Activated naive CD4-positive, alpha-beta T cell (primary cell): ENCODE measurements at places on chromosomes 2 and 18.

GRCh38 chr2:144004742-144005141 is 515.2 kb downstream of the ZEB2 start:
- no peak for DNase-seq

- DNase-seq = no peak
These were observed 177.9 kb upstream of the SLC14A2 start for GRCh38 chr18:45437366-45437765.

DNA sequence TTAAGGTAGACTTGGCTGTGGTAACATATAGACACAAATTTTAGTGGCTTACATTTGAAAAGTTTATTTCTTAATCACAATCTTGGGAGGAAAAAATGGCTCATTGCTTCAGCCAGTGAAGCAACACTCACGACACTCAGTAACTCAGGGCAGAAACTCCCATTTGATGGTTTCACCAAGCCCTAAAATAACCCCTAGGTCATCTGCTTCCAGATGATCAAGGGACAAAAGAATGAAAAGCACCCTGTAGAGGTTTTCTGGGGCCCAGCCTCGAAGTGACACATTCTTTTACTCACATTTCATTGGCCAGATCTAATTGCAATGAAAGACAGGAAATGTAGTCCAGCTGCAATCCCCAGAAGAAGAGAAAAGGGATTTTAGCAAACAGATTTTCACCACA is 275.9 kb downstream of the TMX3 start:
- DNase-seq = no peak

DNA sequence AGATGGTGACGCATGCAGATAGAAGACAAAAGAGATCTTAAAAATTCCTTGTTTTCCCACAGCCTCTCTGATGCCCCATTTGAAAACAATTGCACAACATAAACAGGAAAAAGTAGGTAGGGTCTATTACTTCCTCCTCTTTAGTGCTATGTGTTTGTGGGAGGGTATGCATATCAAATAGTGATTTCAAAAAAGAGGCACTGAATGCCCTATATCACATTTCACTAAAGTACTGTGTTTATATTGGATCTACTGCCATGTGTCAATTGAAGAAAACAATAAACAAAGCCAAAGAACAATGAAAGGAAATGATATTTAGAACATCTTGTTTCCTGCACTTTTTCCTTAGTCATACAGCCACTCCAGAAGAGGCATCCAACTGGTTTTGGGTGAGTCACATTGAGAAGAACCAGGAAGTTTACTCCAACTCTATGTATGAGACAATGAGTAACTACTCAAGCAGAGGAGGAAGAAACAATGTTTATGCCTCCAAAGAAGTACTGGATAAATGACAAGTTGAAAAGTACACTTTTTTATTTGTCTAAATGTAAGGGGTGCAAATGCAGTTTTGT is 583.6 kb downstream of the FBXO15 start:
- DNase-seq = no peak

- no peak for DNase-seq
These were observed 331.6 kb downstream of the DYSF start for GRCh38 chr2:71784734-71785511.

DNA sequence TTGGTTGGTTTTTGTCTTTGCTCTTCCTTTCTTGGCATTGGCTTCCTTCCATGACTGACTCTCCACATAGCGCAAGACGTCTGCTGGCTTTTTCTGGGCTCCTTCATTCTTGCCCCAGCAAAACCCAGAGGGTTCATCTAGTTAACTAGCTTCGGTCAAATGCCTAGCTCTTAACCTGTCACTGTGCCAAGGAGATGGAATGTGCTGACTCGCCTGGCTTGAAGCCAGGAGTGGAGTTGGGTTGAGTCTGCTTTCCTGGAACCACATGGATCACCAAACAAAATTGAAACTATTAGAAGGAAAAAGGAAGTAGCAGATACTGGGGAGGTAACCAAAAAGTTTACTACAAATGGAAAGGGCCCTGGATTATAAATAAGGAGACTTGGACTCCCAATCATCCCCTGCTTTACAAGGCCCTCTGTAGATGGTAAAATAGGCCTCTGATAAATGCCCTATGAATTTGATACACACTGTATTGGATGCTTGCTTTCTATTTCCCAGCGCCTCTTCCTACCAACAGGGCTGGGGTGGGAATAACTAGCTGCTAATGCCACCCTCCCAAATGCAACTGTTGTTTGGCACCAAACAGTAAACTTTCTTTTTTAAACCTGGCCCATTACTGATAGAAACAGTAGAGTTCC is 11.3 kb downstream of the MALT1 start:
- no peak for DNase-seq

GRCh38 chr2:152468899-152469692 is 134.1 kb downstream of the FMNL2 start:
- DNase-seq = no peak

DNA sequence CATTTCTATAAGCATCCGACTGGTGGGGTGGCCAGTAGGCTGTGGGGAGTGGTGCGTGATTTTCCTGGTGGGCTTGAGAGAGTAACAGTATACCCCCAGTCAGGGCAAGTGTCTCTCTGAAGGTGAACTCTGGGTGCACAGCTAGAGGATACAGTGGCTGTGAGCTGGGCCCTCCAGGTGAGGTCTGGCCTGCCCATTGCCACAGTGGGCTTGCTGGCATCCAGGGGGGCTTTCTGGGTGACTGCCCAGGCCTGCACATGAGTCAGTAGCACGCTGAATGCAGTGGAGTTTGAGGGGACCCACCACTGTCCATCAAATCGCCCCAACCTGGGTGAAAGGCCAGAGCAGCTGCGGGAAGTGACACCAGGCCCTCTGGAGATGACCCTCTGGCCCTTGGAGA is 4.5 kb downstream of the STEAP3 start:
- no peak for DNase-seq

- DNase-seq = no peak
These were observed 414.4 kb upstream of the ETAA1 start for GRCh38 chr2:66982766-66983165.

GRCh38 chr2:181152701-181153100 is 172.3 kb downstream of the UBE2E3 start:
- DNase-seq = no peak

- no peak for DNase-seq
These were observed 496.7 kb downstream of the EIPR1 start for GRCh38 chr2:2880938-2881337.

DNA sequence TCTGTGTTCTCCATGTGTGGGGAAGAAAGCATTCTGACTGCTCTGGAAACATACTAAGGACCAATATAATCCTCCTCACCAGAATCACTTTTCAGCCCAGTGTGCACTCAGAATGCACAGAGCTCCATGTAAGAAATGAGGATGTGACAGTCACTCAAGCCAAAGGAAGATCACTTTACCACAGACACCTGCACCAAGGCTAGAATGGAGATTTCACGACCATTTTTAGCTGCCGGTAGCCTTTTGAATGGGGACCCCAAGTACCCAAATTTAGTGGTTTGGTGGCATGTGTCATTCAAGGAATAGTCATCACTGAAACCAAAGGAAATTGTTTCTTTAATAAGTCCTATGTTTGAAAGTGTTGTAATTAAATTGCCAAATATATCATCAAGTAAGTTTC is 613.2 kb upstream of the ACVR2A start:
- DNase-seq = no peak

- no peak for DNase-seq
These were observed 173.7 kb downstream of the TPGS2 start for GRCh38 chr18:36655074-36655473.

DNA sequence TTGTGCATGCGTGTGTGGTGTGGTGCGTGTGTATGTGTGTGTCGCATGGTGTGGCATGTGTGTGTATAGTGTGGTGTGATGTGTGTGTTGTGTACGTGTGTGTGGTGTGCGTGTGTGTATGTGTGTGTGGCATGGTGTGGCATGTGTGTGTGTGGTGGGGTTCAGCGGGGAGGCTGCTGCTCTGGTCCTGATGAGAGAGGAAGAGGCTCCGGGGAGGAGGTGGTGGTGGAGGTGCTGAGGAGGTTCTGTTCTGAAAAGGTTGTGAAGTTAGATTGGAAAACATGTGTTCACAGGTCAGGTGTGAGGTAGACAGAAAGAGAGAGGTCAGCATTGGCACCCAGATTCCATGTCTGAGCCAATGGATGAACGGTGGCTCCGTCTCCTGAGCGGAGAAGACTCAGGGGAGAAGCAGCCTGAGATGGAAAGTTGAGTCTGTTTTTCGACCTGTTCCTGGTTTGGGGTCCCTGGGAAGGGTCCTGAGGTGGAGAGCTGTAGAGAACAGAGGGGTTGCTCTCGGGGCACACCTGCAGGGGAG is 67.2 kb upstream of the HDAC4 start:
- DNase-seq = no peak

- DNase-seq = no peak
These were observed 280.5 kb upstream of the PIK3C3 start for GRCh38 chr18:41674506-41674905.

DNA sequence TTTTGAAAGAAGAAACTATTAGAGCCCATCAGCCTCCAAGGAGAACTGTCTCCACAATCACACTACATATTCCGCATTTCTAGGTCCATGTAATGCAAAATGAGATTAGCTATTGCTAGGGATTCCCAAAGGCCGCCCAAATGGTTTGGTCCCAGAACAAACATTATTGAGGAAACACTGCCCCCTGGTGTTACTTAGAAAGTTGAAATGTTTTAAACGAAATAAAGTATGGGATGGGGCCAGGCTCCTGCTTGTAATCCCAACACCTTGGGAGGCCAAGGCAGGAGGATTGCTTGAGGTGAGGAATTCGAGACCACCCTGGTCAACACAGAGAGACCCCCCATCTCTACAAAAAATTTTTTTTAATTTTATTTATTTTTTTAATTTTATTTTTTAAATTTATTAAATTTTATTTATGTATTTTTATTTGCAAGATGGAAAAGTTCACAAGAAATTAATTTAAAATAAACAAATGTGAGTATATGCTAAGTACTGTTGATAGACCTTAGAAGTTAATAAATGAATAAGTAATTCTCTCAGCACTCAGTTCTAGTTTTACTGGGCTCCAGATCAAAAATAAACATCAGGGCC is 5.5 kb downstream of the NHEJ1 start:
- DNase-seq = no peak

DNA sequence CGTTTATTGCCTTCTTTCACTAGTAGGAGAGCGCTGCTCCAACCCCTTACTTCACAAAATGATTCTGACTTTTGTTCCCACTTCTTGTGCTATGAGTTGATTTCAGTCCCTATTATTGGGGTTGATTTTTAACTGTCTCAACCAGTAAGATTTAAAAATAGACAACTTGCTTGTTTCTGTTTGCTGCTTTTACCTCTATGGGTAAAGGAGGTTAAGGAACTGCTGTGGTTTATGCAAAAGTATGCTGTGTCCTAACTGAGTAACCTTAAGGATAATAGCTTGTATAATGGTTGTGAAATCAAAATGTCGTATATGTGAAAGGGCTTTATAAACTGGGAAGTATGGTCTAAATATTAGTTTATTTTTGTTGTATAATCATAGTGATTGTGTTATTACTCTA is 22.6 kb downstream of the ALMS1 start:
- no peak for DNase-seq

- no peak for DNase-seq
These were observed 13.3 kb downstream of the OBSL1 start for GRCh38 chr2:219557791-219558785.

DNA sequence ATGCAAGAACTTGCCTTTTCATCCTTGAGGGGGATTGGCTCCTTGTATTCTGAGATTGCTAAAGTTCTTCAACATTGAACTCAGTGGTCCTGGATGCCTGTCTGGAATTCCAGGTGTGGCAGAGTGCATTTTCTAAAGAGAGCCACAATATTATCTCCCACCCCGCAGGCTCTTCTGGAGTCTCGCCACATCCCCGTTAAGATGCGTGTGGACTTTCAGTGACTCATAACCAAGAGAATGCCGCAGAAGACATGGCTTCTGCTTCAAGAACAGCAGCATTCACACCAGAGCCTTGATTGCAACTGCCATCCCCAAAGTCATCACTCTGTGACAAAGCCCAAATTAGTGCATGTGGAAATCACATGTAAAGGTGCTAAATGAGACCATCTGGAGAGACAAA is 142.7 kb downstream of the CDH20 start:
- no peak for DNase-seq

DNA sequence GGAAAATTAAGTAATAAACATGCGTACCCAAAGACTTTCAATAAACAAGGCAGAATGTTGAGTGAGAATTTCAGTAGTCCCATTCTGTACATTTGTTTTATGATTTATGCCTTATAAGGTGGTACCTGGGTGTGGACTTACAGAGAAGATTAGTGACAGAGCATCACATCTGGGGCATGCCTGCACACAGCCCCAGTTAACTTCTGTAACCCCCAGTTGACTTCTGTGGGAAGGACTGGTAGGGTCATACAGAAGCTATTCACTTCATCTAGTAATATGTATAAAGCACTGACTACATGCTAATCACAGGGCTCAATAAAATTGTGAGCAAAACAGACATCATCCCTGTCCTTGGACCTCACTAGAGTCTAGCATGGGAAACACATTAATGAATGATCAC is 16.1 kb downstream of the MREG start:
- DNase-seq = no peak

- no peak for DNase-seq
These were observed 234.4 kb downstream of the BCL11A start for GRCh38 chr2:60319031-60319547.

- DNase-seq = no peak
These were observed 11.9 kb upstream of the APCDD1 start for GRCh38 chr18:10442551-10442971.

DNA sequence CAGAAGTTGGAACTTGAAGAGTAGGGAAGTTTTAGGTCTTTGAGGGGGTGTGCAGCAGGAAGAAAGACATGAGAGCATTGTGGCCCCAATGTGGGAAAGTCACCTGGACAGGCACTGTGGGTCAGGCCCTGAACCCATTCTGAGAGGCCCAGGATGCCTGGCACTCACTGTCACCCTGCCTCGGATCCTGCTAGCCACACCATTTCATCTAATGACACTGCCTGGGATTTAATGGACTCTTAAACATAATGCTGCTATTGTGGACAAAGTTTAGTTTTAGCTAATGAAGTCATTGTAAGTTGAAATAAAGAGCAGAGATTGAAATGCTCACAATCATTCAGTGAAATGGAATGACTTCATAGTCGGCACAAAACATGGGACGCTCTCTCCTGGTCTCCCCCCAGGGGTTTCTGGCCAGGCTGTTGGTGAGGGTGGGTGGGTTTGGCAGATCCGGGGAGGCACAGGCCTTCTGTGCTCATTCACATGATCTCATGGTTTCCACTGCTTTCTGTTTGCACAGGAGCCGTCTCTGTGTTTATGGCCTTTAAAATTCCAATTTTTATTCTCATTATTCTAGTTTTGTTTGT is 141.8 kb upstream of the KLHL29 start:
- no peak for DNase-seq

DNA sequence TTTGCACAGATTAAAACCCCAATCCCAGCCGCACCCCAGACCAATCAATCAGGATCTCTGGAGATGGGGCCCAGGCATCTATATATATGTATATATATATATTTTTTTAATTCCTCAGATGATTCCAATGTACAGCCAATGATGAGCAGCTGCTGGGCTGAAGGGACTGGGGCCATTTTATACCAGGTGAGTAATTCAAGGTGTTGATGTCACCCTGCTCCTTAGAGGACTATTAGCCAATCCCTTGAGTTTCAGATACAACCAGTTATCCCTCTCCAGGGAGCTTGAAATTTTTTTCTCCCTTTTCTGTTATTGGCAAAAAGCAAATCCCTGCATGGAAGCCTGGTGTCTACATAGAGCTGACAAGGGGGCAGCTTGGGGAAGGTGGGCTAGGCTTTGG is 59.8 kb downstream of the MCFD2 start:
- no peak for DNase-seq
